ENCODE measurements at places on chromosomes 11 and 22.

DNA sequence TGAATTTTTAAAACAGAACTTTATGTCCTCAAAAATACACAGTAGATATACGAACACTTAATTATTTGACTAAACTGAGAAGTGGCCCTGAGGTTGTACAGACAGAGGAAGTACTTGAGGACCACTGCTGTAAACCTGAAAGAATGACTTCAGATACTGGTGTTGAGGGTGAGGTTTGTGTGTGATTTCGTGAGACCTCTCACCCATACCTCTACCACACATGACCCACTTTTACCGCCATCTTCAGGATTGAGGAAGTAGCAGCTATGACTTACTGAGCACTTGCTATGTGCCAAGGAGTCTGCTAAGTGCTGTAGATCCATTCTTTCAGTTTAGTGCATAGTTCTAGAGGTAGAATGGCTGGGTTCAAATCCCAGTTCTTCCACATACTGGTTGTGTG, 21.9 kb downstream of the MMP13 start:
- DNase-seq = no peak

DNA sequence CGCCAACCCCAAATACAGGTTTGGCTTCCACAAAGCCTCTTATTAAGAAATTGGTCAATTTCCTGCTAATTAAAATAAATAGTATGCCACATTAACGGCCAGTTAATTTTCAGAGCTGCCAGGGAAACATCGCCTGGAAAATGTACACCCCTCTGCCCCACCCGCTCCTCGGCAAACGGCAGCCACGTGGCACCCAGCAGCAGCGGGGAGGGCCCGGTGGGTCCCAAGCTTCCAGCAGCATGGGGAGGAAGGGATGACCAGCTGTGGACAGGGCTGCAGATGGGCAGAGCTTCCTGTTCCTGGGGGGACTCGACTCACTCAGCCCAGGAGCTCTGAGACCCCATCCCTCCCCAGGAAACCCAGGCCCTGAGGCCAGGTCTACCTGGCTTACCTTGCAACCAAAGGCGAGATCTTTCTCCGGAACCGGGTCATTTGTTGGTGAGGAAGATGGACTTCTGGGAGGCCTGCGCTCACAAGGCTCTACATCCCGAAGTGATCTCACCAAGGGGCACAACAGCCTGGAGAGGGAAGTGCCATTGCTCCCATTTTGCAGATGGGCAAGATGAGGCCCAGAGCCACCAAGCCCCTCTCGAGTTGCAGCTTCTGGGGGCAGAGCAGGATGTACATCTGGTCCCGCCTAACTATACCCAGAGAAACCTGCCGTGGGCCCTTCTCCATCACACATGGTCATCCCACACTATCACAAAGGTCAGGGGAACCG, 68.3 kb downstream of the IGLL1 start:
- DNase-seq = no peak

DNA sequence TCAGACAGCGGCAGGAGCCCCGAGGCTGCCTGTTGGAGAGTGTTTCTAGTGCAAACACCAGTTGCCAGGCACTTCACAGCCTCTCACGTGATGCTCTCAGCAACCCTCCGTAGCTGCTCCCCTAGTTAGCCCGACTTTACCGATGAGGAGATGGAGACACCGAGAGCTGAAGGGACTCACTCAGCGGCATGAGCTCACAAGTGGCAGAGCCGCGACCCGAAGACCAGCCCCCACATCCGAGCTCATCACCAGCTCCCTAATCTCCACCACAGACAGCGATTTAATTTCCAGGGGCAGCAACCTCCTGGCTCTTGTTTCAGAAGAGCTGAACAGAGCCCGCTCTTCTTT, 28.7 kb upstream of the RTL6 start:
- no peak for DNase-seq

- peak; percentile 43 for DNase-seq
Observed at GRCh38 chr11:44627911-44628729, 62.7 kb downstream of the CD82 start.

GRCh38 chr11:95867105-95867504, 56.8 kb downstream of the MTMR2 start:
- no peak for DNase-seq

GRCh38 chr11:106447631-106448191, 370.2 kb downstream of the AASDHPPT start:
- no peak for DNase-seq

- no peak for DNase-seq
Observed at GRCh38 chr11:73980001-73980961, 2.4 kb downstream of the UCP2 start.

DNA sequence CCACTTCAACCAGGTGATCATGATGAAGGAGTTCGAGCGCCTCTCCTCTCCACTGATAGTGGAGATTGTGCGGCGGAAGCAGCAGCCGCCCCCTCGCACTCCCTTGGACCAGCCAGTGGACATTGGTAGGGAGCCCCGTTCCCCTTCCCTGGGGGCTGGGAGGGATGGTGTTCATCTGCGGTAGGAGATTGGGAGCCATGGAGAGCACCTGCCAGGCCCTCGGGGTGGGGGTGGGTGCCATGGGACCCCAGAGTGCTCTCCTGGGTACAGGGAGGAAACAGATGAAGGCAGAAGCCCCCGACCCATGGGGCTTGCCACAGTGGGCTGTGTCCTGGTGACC, 7.0 kb downstream of the THAP7 start:
- DNase-seq = no peak

DNA sequence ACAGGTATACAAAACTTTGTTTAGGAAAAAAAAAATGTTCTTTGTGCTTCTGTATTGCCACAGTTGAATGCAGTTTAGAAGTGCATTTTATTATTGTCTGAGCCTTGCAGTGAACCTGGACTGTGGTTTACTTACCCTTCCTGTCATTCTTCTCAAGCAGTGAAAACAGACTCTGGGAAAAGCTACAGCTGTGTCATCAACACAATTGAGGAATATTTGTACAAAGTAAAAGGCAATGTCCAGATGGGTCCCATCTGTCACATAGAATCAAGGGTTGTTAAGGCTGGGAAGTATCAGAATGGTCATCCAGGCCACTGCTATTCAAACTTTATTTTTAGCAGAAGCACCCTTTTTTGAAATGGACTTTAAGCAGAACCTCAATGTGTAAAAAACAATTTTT, 73.3 kb downstream of the TRIM44 start:
- DNase-seq = peak; percentile 69

GRCh38 chr22:39309364-39309861, 10.0 kb downstream of the RPL3 start:
- DNase-seq = no peak

DNA sequence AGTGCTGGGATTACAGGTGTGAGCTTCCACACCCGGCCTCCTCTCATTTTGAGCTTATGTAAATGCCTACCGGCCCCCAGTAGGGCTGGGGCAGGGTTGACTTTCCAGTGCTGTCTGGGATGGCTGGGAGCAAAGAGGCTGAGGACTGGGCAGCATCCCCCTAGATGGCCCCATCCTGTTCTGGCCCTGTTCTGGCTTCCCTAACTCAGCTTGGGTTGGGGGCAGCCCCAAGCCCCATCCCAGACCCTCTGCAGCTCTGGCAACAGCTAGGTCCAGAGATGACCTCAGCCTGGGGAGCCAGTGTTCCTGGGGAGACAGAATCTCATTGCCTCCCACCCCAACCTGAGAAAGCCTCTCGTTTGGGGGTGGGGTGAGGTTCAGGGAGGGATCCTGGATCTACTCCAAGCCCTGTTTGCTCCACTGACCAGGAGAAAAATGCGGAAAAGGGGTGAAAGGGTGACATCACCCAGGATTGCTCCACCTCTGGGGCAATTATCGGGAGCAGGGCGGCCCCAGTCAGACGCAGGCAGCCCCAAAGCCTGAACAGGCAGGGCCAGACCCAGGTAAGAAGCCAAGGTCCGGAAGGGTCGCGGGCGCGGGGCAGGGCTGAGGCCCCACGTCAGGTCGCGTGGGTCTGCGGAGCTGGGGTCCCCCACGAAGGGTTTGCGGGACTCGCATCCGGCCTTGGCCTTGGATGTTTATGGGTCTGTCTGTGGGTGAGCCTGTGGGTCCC, at the start of gene PNPLA2:
Gene PNPLA2 (plus strand): TSS at position 519 of the 733 bp plus-strand sequence. CDS start 805 bp downstream, outside the sequence.
- peak; percentile 57 for DNase-seq

DNA sequence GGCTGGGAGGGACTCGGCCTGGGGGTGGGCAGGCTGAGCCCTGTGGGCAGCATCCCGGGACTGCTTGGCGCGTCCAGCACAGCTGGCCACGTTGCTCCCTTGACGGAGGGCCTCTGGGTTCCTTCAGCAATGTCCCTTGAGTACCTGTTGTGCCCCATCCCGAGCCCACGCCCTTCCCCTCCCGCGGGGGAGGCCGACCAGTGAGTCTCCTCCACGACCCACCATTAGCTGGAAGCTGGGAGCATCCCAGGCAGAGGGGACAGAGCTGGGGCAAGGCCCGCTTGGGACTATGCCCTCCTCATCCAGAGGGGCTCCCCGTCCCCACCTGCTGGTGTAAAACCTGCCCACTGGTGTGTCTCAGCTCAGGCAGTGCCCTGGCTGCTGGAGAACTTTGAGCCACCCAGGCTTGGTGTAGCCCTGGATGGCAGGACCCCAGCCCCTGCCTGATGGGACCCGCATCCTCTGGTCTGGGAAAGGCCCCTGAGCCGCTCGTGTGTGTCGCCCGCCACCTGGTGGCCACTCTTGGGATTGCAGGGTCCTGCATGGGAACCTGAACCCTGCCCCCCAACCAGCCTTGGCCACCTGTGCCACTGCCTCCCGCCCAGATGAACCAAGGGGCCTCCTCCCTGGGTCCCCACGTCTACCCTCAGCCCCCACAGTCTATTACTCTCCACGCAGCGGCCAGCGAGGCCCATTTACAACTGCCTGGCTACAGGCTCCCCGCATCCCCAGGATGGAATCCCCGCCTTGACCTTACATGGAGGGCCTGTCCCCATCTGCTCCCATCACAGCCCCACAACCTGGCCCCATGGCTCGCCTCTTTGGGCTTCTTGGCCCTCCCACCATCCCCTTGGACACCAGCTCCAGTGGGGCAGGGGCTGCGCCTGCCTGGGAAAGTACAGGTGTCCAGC, 16.6 kb upstream of the ARHGAP8 start:
- peak; percentile 51 for DNase-seq

- peak; percentile 65 for DNase-seq
Observed at GRCh38 chr22:33853200-33854097, 66.8 kb downstream of the LARGE1 start.

DNA sequence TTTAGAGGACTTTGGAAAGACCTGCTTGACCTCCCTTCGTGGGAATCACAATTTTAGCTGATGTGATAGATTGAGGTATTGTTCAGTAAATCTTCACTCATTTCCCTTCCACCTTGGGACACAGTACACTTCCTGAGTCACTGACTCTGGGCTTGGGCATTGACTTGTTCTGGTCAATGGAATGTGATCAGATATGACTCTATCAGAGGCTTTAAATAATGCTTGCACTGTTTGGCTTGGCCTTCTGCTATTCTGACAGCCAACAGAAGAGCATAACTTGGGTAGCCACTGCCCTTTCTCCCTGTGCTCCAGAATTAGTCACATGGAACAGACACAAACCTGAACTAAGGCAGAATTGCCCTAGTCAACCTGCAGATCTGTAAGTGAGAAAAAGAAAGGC, 12.5 kb downstream of the PRR5L start:
- DNase-seq = no peak

- DNase-seq = no peak
Observed at GRCh38 chr11:105032495-105032894, 2.4 kb downstream of the CASP1 start.

DNA sequence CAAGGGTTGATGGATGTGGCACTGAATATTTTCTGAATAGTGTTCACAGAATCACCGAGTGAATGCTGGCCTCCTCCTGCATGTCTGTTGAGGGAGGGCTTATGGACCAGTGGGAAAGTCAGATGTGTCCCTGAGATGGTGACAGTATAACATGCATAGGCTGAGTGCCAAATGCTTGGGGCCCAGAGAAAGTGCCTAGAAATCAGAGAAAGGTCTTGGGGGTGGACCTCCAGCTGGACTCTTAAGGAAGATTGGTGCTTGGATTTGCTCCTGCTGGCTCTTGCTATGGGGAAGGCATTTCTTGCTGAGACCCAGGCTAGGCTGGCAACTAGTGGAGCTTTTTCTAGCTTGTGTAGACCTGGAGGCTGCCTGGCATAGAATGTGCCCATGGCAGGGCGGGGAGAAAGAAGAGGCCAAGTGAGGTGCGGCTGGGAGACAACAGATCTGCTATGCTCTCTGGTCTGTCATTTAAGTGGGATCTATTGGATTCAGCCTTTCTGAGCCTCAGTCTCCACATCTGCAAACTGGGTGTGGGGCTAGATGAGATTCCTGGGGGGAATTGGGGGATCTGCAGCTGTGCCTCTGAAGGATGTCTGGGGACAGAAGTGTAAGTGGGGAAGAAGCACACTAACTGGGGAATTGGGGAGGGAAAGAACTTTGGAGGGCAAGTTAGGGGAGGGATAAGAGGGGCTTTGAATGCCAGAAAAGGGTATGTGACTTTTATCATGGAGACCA, 27.4 kb downstream of the ZNRF3 start:
- DNase-seq = no peak

- no peak for DNase-seq
Observed at GRCh38 chr11:73215191-73216134, 2.6 kb upstream of the P2RY2 start.

DNA sequence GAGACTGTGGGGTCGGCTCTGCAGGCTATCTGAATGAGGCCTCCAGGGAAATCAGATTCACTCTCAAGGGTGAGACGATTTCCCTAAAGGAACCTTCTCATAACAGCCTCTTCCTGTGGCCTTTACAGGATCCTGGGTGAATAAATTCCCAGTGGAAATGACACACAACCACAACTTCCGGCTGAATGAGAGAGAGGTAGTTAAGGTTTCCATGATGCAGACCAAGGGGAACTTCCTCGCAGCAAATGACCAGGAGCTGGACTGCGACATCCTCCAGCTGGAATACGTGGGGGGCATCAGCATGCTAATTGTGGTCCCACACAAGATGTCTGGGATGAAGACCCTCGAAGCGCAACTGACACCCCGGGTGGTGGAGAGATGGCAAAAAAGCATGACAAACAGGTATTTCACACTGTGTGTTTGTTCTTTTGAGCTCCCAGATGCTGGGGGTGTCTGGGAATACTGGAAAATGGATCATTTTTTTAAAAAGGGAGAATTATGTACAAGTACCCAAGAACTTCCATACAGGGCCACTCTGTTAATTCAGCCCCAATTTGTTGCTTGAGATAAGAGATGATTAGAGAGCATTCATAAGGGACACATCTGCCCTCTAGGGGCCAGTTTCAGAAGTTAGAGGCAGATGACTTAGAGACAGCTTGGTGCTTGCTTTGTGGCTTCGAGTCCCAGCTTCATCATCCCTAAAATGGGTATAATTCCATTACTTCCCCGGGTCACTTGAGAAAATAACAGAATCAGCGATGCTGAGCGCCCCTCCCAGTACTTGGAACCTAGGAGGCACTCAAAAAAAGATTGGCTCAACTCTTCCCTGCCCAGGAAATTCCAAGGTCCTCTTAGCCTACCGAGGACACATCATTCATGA, 10.2 kb downstream of the SERPIND1 start:
- peak; percentile 76 for DNase-seq
